ENCODE measurements at places on chromosomes 1 and 21.

GRCh38 chr1:17654519-17654918 is 100.6 kb upstream of the ACTL8 start:
- no peak for DNase-seq

DNA sequence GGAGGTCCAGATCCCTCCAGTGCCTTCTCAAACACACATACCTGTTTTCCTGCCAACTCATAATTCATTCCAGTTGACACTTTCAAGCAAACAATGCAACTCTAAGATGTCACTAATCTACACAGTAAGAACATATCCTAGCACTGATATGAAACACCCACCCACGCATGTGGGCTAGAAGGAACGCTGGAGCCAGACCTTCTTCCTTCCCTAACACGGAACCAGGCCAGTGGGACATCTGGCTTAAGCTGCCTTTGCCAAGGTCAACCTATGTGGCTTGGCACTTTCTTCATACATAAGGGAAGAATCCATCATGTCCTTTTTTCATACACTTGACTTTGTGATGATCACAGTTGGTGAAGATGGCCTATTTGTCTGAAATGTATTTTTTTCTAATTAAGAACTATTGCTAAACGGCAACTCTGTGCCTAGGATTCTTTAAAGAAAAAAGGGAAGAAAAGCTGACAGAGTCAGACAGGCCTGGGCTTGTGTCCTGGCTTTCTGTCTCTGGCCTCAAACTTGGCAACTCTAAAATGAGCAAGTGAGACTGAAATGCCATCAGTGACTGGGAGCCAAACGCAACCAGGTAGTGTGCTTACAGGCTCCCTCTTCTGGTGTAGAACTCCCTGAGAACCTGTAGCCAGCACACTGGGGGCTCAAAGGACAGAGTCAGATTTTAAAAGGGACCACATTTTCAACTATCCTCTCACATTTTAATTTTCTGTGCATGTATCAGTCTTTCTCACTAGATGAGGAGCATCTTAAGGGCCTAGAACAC is 92.6 kb upstream of the BEND5 start:
- no peak for DNase-seq

DNA sequence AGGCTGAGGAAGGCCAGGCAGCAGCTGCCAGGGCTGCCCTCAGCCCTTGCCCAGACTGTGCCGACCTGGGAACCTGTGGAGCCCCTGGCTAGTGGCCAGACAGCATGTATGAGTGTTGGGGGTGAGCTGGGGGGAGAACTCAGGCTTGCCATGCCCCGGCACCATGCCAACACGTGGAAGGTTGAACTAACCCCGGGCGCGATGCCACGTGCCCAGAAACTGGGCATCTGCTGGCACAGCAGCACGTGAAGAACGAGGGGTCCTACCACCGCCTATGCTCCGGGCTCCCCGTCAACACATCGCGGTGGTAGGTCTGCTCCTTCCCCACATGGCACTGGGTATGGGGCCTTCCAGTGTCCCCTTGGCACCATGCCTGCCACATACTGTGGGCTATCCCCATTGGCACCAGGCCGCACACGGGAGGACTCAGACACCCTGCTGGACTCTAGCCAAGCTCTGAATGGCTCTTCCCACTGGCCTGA is 68.7 kb downstream of the CASZ1 start:
- no peak for DNase-seq

GRCh38 chr1:163408262-163408661 is 86.5 kb downstream of the NUF2 start:
- no peak for DNase-seq

- DNase-seq: no peak
Measured at GRCh38 chr1:241721011-241721410, 68.9 kb downstream of the WDR64 start.

GRCh38 chr21:33402001-33402979 is 923 bp upstream of the IFNGR2 start:
- no peak for DNase-seq

GRCh38 chr1:155681776-155682175 is 6.8 kb downstream of the YY1AP1 start:
- no peak for DNase-seq

DNA sequence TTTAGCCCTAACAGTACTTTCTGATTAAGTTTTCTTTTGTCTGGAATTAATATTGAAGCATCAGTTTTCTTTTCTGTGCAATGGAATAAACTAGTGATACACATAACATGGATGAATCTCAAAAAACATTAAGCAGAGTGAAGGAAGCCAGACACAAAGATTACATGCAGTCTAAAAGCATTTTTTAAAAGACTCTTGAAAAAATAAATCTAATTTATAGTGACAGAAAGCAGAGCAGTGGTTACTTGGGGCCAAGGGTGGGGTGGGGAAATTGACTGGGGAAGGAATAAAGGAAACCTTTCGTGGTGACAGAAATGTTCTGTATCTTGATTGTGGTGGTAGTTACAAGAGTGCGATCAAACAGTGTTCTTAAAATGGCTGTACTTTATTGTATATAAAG is 20.2 kb upstream of the ST6GALNAC3 start:
- no peak for DNase-seq

- DNase-seq: no peak
Measured at GRCh38 chr1:25055324-25055780, 125.3 kb upstream of the RUNX3 start.

GRCh38 chr1:5009376-5010065 is 355.1 kb downstream of the AJAP1 start:
- DNase-seq: no peak

DNA sequence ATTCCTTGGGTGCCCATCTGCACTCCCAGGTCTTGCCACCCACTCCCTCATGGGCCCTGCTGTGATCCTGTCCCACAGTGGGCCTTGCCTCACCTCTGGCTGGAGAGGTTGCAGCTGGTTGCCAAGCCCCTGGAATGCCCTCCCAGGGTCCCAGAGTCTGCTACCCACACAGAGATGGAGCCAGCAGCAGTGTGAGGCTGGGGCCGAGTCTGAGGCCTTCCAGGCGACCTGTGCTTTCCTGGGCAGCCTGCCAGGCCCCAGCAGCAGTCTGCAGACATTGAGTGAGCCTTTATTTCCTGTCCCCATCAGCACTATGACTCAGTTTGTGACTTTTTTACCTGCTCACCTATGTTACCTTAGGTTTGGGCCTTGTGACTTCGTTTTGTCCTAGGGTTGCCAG is 25.0 kb upstream of the TSPAN2 start:
- DNase-seq: no peak

- DNase-seq: no peak
Measured at GRCh38 chr1:93679546-93679945, 2.1 kb downstream of the BCAR3 start.

GRCh38 chr1:150730130-150730721 is 9.5 kb upstream of the HORMAD1 start:
- DNase-seq: no peak

GRCh38 chr1:109312978-109313775 is 6.4 kb upstream of the MYBPHL start:
- no peak for DNase-seq

DNA sequence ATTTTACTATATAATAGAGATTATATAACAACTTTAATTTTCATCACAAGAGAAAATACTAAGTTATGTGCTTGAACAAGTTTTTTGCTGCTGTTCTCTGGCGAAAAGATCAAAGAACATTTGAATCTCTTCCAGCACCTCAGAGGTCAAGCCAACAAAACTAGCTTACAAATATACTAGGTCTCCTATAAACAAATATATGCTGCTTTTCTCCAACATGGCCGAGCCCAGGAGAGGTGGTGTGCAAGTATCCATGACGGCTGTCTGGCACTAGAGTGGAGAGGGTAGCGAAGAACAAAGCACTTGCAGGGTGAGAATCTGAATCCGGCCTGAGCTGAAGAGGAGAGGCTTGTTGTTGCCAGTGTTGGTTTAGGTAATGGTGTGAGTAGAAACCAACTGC is 7.5 kb upstream of the FMO3 start:
- DNase-seq: no peak

GRCh38 chr1:194056169-194056568 is 869.8 kb upstream of the B3GALT2 start:
- no peak for DNase-seq

- no peak for DNase-seq
Measured at GRCh38 chr1:150576367-150576711, 3.1 kb downstream of the MCL1 start.

DNA sequence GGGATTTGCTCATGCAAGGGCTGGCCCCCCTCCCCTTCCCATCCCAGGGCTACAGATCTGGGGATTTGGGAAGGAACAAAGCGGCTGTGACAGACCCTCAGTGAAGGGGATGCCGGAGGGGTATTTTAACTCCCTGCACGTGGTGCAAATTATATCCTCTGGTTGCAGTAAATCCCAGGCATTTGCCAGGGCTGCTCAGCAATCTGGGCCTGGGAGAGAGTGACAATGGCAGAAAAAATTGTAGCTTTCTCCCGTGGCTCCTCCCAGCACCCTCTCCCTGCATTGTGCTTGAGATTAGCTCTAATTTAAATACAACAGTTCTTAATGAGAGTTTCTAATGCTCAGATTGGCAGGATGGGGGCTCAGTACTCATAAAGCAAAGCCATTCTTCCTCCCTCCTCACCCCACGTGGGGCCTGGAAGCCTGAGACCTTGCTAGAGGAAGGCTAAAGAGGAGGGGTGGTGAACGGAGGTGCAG is 129.9 kb upstream of the CD34 start:
- DNase-seq: no peak

- DNase-seq: no peak
Measured at GRCh38 chr21:44881198-44881872, 7.8 kb upstream of the PTTG1IP start.

GRCh38 chr1:201596101-201596868 is 57.4 kb downstream of the NAV1 start:
- DNase-seq: no peak

DNA sequence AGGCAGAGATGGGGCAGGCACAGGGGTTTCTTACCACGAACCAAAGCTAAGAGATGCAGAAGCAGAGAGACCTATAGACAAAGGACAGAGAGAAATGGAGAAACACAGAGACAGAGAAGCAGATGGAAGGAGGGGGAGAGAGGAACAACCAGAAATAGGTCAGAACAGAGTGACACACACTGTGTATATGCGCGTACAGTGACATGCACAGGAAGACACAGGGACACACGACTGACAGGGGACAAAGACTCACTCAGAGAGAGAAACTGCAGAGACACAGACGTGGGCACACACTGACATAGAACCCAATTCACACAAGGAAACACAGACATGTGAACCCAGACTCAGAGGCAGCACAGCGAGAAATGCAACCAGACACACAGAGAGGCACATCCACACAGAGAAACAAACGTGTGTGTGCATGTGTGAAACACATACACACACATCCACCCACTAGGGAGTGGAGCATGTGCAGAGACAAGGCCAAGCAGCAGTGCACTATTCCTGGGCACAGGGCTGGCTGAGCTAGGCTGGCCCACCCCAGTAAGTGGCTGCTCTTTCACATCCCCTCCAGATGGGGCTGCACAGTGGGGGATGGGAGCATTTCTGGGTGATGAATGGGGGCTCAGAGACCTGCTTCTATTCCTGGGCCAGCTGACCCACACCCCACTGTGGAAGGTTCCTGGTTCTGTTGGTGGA is 123.4 kb upstream of the CSF3R start:
- DNase-seq: no peak

DNA sequence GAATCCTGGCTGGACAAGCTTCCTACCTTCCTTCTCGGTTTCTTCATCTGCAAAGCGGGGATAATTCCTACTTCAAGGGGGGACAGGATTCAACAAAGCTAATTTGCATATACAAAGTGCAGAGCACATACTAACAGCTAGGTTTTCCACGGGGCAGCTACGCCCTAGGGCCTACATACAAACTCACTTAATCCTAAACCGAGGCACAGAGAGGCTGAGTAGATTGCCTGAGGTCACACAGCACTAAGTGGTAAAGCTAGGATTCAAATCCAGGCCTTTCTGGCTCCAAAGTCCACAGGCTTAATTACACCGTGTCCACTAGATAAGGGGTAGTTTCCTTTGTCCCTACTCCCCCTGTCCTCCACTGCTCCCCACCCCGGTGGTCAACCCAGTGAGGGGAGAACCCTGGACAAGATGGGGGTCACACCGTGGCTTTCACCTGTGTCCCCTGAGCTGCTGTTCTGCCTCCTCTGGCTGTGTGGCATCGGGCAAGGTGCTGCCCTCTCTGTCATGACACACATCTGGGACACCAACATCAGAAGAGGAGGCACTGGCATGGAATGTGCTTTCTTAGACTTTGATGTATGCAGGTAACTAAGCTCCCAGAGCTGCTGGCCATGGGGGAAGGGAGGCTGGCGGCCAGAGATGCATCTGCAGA is 44.5 kb downstream of the TAS1R2 start:
- DNase-seq: no peak

GRCh38 chr1:25692560-25692959 is 76.0 kb downstream of the MAN1C1 start:
- DNase-seq: no peak

- no peak for DNase-seq
Measured at GRCh38 chr1:111882559-111882958, 106.9 kb downstream of the KCND3 start.

DNA sequence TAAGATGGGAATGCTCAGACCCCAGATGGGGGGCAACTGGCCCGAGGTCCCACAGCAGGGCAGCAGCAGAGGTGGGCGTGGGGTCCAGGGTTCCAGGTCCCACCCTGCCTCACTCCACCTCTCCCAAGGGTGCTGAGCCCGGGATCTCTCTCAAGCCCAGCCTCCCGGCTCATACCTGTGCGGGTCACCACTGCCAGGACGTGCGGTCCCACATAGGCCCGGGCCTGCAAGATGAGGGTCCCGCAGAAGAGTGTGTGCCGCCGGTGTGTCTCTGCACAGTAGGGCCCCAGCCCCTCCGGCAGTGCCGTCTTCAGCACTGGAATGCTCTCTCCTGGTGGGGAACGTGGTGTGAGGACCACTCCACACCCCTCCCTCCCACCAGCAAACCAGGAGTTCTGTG is 14.9 kb downstream of the ATP13A2 start:
- no peak for DNase-seq

DNA sequence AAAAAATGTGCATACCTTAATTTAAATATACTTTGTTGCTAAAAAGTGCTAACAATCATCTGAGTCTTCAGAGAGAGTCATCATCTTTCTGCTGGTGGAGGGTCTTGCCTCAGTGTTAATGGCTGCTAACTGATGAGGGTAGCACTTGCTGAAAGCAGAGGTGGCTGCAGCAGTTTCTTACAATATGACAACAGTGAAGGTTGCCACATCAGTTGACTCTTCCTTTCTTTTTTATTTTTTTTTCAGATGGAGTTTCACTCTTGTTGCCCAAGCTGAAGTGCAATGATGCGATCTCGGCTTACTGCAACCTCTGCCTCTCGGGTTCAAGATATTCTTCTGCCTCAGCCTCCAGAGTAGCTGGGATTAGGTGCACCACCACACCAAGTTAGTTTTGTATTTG is 2.6 kb upstream of the CFAP45 start:
- DNase-seq: no peak

DNA sequence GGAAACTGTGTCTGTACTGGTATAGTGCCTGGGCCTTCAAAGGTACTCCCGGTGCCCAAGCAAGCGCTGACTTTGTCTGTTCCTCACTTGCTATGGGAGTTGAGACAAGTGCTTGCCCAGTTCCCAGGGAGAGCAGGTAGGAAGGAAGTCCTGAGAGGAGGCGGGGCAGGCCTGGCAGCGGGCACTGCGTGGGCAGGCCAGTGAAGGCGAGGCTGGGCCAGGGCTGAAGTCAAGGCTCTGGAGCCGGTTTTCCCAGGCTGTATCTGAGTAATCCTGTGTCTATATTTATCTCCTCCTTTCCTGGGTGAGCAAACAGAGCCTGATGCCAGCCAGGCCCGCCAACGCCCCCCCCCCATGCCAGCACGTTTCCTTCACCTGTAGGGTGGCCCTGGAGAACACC is 15.9 kb upstream of the EDN2 start:
- DNase-seq: no peak

All from stimulated activated CD8-positive, alpha-beta memory T cell treated with anti-CD3 and anti-CD28 coated beads, Interleukin-7, amount 100 ng/mL, for 24 hours (primary cell).